Astrocyte of the hippocampus (primary cell): ENCODE measurements at places on chromosomes 5 and 9.
A peak's percentile ranks its signal among the peaks of the same experiment; 100 is the strongest.

DNA sequence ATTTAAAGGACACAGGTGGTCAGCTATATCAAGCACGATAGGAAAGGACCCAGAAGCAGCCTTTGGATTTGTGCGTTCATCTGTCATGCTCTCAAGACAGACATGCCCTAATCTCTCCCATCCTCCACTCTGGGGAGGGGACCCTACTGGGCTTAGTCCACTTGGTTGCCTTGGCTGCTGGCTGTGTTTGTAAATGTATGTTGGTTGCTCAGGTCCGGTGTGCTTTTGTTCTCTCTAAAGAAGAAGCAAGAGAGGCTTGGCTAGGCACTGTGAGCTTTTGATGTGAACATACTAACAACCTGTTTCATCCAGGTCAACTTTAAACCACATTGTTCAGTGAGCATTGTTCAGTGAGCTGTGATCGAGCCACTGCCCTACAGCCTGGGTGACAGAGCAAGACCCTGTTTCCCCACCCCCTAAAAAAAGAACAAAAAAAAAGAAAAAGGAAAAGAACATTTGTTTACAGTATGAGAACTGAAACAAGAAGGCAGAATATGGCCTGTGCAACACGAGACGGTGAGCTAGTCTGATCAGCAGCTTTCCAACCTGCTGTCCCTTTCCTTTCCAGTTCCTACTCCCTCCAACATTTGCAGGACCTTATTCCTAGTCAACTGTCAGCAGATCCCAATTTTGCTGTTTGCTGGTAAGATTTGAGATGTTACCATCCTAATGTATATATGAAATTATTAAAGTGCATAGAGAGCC, 228.3 kb downstream of the ARHGAP26 start:
- no peak for DNase-seq

DNA sequence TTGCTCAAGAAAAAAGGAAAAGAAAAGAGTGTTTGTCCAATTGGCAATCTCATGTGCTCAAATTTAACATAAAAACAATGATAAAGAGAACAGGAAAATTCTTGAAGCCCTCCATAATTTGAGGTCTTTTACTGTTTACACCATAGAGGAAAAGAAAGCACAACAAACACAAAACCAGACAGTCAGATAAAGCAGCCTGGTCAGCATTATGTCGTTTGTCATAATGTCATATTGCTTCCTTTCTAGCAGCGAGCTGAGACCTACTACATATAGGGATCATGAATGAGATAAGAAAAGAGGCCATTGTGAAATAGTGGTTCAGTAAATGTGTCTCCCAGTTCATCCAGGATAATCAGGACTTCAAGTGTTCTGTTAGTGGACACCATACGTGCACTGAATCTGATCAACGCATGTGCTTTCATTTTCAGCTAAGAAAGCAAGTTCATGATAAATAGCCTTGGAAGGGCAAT, 64.7 kb upstream of the SELENOP start:
- no peak for DNase-seq

- DNase-seq: no peak
These were observed 112.3 kb upstream of the CXCL14 start for GRCh38 chr5:135691044-135691443.

DNA sequence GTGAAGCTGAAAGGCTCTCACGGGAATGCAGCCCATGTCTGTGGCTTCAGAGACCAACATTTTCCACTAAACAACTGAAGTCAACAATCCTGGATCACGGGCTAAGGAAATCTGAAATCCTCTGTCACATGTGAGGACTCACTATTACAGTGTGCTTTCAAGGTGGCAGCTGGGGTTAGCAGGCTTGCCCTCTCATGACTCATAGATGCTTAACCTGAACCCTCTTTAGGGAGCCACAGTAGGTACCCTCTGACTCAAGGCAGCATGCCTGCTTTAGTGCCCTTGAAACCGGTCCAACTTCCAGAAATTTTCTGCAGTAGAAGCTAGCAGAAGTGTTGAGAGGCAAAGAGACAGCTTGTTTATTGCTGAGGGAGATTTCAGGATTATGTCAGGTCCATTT, 232.5 kb downstream of the GABRB2 start:
- peak; percentile 8 for DNase-seq

DNA sequence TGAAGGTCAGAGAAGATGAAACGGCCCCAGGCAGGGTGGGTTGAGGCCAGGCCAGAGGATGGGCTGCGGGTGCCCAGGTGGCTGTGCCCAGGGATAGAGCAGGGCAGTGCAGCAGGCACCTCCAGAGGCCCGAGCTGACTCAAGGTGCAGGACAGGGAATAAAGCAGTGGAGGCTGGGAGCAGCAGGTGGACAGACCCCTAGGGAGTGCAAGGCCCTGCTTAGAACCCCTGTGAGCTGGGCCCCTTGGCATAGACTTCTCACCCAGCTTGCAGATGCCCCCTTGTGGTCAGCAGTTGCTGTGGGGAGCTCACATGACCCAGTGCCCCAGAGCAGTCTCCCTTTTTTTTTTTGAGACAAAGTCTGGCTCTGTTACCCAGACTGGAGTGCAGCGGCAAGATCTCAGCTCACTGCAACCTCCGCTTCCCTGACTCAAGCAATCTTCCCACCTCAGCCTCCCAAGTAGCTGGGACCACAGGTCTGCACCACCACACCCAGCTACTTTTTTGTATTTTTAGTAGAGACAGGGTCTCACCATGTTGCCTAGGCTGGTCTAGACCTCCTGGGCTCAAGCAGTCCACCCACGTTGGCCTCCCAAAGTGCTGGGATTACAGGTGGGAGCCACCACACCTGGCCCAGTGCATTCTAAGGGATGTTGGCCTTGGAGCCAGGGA, 118.8 kb downstream of the WNK2 start:
- DNase-seq: peak; percentile 65

DNA sequence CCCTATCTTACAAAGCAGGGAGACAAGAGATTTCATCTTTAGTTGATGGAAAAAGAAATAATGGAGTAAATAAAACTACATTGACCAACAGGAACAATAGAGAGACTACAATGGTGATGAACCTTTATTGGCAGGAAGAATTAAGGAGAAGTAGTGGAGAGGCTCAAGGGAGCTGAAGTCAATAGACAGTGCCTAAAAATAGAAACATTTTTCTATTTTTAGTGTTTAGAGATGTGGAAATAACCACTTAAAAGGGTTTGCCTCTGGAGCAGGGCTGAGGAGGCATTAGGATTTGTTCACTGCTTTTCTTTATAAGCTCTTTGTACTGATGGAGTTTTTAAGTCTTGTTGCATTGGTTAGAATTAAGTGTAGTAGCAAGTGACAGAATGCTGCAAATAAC, 98.4 kb upstream of the ERCC6L2 start:
- no peak for DNase-seq

- DNase-seq: peak; percentile 48
These were observed 5.2 kb downstream of the IER5L start for GRCh38 chr9:129172816-129173215.
